HFFc6 (cell line): ENCODE measurements at places on chromosomes 7 and 10. TPM values are rescaled to one million over a fixed set of nuclear protein-coding genes. Genes with fewer than 3 reads are reported as not detected.

Gene ODAD2
- 11.3 to 16.8 TPM (median 13.0 TPM) in 3 replicates for total RNA-seq

Gene PNLIPRP3
- total RNA-seq, result not detected in 3 replicates

Gene RAPGEF5
- total RNA-seq, result 0.44 to 1.6 TPM (median 1.1 TPM) in 3 replicates

Gene CALML3
- total RNA-seq, result not detected in 3 replicates

Gene ABCB1
- 5.4 to 9.3 TPM (median 7.4 TPM) in 3 replicates for total RNA-seq

Gene HYCC1
- 91.5 to 104 TPM (median 95.4 TPM) in 3 replicates for total RNA-seq

Gene TMEM176B
- total RNA-seq, result not detected in 3 replicates

Gene CLDN15
- 2.7 and 2.9 TPM in 2 replicates for total RNA-seq

Gene ZNRF2
- 2.3 to 2.9 TPM (median 2.4 TPM) in 3 replicates for total RNA-seq

Gene CC2D2B
- not detected in 3 replicates for total RNA-seq
